ENCODE measurements at places on chromosomes 13 and 19.
A peak's percentile ranks its signal among the peaks of the same experiment; 100 is the strongest.

- no peak for DNase-seq
These were observed 42.5 kb downstream of the GNG7 start for GRCh38 chr19:2659856-2660432.

GRCh38 chr19:36916991-36917390, 859 bp downstream of the ZNF568 start:
- DNase-seq: no peak

DNA sequence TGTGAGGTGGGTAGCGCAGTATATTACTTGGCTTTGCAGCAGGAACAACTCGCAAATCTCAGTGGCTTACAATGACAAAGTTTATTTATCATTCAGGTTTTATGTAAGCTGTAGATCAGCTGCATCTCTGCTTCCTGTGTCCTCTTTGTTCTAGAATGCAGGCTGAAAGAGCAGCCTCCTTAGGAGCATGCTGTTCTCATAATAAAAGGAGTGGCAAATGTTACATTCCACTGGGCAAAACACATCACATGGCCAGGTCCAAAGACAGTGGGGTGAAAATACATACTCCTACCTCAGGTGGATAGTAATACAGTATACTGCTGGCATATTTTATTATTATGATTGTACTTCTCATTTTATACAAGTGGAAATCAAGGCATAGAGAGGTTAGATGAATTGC, 1.2 kb upstream of the CSNK1A1L start:
- no peak for DNase-seq

DNA sequence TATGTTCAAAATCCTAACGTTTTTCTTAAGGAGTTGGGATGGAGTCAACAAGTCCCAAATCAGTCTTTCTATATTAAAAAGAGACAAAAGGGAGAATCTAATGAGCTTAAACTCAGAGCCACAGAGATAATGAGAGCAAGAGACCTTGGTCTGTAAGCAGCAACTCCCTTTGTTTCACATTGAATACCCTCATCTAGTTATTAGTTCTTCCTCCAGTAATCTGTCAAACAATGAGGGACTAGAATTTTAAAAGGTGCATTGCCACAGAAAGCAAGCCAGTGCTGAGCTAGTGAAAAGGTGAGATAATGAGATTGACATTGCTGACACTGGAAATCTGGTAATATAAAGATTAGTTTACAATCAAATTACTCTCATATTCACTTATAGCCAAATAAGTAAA, 718.6 kb downstream of the DACH1 start:
- DNase-seq: no peak

- DNase-seq: no peak
These were observed 2.1 kb upstream of the MLNR start for GRCh38 chr13:49217962-49218492.

DNA sequence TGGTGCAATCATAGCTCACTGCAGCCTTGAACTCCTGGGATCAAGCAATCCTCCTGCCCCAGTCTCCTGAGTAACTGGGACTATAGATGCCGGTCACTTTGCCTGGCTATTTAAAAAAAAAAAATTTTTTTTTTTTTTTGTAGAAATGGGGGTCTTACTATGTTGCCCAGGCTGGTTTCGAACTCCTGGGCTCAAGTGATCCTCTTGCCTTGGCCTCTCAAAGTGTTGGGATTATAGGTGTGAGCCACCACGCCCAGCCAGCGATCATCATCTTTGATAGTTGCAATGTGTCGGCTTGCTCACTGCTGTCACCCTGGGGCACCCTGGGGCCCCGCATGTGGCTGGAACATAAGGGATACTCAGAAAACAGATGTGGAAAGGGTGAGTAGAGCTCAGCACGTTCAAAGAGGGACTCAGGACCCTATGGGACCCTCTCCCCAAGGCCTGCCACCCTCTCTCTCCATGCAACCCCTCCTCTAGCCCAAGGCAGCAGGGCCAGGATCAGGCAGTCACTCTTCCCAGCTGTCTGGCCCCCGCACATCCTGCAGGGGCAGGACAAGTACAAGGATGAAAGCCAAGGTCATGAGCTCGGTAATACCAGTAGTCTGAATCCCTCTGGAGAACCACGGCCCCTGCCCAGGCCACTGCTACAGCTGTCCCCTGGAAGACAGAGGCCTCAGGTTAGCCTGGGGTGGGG, 6.5 kb upstream of the CCL25 start:
- no peak for DNase-seq

DNA sequence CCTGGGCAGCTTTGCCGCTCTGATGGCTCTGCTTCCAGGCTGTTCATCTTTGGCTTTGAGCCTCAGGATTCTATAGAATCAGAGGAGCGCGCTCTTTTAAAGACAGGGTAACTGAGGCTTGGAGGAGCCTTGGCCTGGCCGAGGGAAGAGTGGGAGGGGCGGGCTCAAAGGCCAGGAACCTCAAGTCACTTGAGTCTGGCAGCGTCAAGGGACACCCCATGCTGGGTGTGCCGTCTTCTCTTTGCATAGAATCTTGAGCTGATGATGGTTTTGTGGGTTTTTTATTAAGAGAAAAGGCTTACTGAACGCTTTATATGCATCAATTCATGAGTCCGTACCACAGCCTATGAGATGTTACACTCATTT, 1.1 kb downstream of the PGLS start:
- no peak for DNase-seq

- no peak for DNase-seq
These were observed 28.5 kb downstream of the DCLK1 start for GRCh38 chr13:36102721-36103120.

DNA sequence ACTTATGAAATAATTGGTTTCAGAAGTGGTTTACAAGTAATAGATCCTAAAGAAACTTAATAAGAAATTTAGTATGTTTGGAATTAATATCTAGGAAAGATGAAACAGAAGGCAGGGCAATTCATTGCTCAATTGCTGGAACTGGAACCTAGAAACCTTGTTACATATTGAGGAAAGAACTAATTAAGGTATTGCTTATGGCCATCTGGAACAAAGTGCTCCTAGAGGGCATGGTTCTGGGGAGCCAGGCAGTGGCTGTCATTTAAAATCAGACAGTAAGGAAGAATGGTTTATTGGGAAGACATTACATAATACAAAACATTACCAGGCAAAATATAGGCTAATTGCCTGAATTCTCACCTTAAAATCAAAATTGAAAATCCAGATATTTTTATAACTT, 224.1 kb downstream of the SLITRK6 start:
- DNase-seq: no peak

GRCh38 chr19:42207767-42208271, 9.7 kb downstream of the DEDD2 start:
- DNase-seq: no peak

GRCh38 chr19:17097593-17098126, 22.1 kb downstream of the MYO9B start:
- no peak for DNase-seq

- DNase-seq: no peak
These were observed 2.7 kb downstream of the AMER2 start for GRCh38 chr13:25169356-25169755.

DNA sequence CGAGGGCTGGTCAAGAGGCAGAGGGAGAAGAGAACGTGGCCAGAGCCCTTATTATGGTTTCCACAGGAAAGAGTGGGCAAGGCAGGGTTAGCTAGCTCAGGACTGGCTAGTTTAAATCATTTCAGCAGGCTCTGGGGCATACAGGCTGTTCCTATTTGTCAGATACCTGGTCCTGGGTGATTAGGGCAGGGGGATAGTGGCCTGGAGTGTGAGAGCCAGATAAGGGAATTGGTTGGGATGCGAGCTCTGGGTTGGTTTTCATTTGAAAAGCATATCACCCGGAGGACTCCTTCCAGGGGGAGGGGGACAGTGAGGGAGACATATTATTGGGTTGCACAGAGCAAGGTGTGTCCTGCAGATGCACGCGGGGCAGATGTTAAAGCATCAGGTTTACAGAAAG, 75.3 kb upstream of the CLDN10 start:
- DNase-seq: no peak

- no peak for DNase-seq
These were observed 34.4 kb downstream of the RAP2A start for GRCh38 chr13:97468331-97468730.

DNA sequence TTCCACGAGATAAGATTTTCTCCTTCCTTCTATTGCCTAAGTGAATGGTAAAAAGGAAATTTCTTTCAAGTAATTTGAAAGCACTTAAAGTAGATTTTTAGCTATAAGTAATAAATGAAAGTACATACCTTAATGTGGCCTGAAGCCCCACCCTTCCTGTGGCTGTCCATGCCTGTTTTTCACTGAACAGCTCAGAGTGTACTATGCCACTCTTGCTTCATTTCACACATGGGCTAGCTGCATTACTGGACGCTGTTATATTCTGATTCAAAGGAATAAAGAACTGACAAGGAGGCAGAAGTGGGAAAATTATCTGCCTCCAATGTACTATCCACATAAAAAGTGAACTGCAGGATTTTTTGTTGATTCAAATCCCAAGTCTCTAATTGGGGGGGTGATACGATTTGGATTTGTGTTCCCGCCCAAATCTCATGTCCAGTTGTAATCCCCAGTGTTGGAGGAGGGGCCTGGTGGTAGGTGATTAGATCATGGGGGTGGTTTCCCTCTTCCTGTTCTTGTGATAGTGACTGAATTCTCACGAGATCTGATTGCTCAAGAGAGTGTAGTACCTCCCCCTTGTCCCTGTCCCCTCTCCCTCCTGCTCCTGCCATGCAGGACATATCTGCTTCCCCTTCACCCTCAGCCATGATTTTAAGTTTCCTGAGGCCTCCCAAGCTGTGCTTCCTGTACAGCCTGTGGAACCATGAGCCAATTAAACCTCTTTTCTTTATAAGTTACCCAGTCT, 154.7 kb upstream of the SGCG start:
- no peak for DNase-seq

GRCh38 chr13:107586216-107586615, 629.1 kb downstream of the LIG4 start:
- DNase-seq: no peak

DNA sequence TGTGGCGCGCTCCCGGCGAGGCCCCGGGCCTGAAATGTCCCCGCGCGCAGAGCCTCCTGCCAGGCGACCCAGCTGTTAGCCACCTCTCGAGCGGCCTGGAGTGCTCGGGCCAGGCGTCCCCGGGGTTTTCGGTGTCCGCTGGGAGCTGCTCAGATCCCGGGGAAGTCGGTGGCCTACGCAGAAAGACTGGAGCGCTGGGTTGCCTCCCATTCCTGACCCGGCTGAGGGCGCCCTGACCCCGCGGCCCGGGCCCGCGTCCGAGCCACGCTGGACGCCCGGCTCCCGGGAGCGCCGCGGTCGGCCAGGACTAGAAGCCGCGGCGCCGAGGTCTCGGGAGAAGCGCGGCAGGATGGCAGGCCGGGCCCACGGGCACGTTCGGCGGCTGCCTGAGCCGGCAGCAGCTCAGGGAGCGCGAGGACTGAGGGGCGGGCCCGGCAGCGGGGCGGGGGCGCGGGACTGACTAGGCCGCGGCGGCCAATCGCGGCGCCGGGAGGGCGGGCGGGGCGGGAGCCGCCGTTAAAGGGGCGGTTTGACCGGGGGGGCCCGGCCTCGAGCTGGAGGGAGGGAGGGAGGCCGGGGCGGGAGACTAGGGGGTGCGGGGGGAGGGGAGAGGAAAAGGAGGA, 1.3 kb upstream of the ZIC2 start:
- DNase-seq: peak; percentile 51

GRCh38 chr19:47897861-47898260, 11.7 kb upstream of the SULT2A1 start:
- no peak for DNase-seq

GRCh38 chr13:94800423-94800822, 88.1 kb upstream of the SOX21 start:
- no peak for DNase-seq

DNA sequence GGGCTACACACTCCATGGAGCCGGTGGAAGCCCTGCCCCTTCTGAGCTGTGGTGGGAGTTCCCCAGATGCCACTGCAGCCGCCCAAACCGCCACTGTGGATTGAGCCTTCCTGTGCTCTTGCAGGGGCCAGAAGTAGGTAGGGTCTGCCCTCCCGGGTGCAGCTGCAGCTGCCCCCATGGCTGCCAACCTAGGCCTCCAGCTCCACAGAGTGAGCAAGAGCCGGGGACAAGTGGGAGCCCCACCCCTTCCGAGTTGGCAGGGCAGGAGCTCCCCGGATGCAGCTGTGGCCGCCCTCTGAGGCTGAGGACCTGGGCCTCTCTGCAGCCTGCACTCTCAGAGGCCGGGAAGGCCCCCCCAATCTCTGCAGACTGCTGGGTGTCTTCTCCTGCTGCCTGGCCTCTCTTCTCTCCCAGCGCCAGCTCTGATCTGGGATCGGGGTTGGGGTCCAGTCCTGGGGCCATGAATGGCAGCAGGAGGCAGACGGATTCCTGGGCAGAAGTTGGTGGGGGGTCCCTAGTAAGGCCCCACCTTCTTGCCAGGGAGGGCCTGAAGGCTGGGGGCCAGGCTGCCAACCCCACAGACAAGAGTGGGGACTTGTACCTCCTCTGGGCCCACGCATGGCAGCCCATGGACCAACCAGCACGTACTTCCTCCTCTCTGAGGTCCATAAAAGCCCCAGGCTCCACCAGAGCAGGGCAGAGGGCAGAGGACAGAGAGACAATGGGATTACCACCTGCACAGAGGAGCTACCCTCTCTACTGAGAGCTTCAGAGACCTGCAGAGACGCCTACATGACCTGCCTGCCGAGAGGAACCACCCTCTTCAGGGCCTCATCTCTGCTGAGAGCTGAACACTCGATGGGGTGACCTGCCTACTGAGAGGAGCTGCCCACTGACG, 28.9 kb downstream of the AP2S1 start:
- peak; percentile 49 for DNase-seq

DNA sequence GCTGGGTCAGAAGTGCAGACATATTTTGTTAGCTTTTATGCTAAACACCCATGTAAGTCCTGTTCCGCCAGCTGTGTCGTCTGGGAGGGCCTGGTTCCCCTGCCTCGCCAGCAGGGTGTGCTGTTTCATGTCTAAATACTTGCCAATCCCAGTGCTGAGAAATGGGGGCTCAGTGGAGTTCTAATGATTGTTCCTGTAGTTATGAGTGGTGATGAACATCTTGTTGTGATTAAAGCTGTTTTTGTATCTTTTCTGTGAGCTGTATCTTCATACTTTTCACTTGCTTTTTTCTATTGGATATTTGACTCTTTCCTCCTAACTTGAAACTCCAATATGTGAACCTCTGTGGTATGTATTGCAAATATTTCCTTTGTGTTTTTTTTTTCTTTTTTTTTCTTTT, 32.7 kb downstream of the KDM4B start:
- peak; percentile 32 for DNase-seq

DNA sequence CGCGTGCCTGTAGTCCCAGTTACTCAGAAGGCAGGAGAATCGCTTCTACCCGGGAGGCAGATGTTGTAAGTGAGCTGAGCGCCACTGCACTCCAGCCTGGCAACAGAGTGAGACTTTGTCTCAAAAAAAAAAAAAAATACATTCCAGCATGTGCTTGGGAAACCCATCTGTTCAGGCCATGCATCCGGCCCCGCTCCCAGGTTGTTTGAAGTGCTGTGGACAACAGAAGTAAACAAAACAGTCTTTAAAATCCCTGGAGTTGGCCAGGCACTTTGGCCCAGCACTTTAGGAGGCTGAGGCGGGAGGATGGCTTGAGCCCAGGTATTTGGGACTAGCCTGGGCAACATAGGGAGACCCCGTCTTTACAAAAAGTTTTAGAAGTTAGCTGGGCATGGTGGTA, 3.2 kb upstream of the PTPRS start:
- DNase-seq: no peak
